ENCODE measurements at places on chromosomes 4 and X. TPM values are rescaled to one million over a fixed set of nuclear protein-coding genes. Genes with fewer than 3 reads are reported as not detected.
A peak's percentile ranks its signal among the peaks of the same experiment; 100 is the strongest.

DNA sequence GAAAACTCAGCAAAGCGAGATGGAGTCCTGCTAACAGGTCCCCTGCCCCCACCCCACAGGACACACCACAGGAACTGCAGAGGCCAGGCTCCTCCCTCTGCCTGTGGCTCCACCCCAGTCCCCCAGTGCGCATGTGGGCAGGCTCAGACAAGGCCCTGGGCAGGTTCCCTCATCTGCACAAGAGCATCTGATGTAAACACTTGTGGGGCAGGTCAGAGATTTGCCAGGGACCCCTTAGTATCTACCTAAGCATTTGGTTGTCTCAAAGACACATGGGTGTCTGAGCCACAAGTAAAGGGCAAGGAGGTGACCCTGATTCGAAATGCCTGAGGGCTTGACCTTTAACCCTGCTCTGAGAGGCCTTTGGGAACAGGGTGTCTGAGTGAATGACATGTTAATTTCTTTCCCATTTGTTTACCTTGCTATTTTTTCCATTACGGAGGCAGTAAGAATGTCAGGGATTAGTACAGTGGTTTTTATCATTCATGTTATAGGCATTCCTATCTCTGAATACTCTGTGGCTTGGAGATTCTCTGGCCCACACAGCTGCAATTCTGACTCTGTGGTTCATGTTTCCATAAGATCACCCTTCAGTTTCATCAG lies 85.3 kb downstream of the ZNF518B start:
- DNase-seq = peak; percentile 37
- no peaks in the 10 kb centered on the region for H3K27me3 ChIP-seq
- no peak overlapping the region for H3K4me3 ChIP-seq
- H3K27ac ChIP-seq = no peak overlapping the region
- H3K36me3 ChIP-seq = no peaks in the 10 kb centered on the region
- peaks cover 8% of the 10 kb centered on the region for H3K4me1 ChIP-seq

- H3K4me3 ChIP-seq = no peak overlapping the region
- H3K36me3 ChIP-seq = no peaks in the 10 kb centered on the region
- no peaks in the 10 kb centered on the region for H3K4me1 ChIP-seq
- H3K27me3 ChIP-seq = no peaks in the 10 kb centered on the region
Observed at GRCh38 chrX:92230628-92231027, 451.5 kb downstream of the PCDH11X start.

DNA sequence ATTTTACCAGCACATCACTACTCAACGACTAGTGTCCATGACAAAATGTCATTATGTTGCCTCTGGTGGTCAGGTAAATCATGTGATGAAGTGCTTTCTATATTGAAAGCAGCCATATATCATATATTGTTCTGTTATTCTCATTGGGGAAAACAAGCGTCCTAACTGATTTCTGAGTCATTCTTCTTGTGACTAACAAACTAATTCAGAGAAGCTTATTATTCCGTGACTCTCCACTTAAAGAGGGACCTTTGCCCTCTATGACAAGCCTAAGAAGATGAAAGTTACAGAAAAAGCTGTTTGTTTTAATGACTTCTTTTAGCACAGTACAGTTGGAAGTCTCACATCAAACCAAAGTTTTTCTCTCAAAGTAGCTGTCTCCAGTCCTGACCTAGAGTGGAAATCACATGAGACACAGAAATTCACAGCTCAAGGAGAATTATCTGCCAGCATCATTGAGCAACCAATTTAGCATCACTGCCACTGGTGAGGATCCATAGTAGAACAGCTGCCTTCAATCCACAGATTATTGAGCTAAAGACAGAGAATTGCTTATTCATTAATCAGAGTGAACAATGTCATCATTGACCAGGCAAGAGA lies 36.4 kb downstream of the ASB9 start:
- H3K27ac ChIP-seq = no peak overlapping the region
- no peak overlapping the region for H3K4me3 ChIP-seq
- H3K27me3 ChIP-seq = no peaks in the 10 kb centered on the region
- no peaks in the 10 kb centered on the region for H3K4me1 ChIP-seq
- H3K36me3 ChIP-seq = no peaks in the 10 kb centered on the region
- DNase-seq = no peak

Gene SEPSECS
- 5.7 TPM for total RNA-seq

Gene SPANXC
- total RNA-seq = not detected

Gene CNKSR2
- not detected for total RNA-seq

Gene BEND2
- not detected for total RNA-seq

Gene CTAG1B
- not detected for total RNA-seq
